ENCODE measurements at places on chromosomes 1 and 21.

GRCh38 chr21:43194303-43195120 lies 25.7 kb downstream of the CRYAA start:
- DNase-seq, result no peak

- peak; percentile 94 for DNase-seq
Measured at GRCh38 chr1:10962483-10962882, 50.0 kb upstream of the TARDBP start.

DNA sequence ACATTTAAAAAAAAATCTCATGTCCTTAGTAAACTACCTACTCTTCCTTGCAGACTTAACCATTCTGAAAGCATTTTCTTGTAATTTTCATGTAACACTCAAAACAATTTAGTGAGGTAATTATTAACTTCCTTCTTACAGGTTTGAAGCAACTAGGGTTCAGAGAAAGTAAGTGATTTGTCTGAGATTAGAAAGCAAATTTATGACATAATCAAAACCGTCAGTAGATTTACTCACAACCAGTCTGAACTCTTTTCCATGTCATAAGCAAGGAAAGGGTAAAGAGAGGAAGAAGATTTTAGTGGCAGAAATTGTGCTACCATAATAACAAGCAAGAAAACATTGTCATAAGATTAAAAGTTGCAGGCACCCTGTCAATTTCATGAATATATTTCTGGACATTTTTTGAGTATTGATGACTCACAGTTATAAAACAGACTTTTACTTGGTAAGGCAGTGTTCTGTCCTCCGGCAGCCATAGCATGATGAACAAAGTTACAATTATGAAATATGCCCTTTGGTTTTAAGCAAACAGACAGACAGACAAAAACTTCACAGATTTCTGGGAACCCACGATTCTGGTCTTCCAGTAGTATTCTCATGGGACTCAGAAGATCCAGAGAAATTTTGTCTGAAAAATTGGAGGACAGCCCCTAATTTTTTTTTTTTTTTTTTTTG lies 707.2 kb downstream of the RWDD3 start:
- no peak for DNase-seq

DNA sequence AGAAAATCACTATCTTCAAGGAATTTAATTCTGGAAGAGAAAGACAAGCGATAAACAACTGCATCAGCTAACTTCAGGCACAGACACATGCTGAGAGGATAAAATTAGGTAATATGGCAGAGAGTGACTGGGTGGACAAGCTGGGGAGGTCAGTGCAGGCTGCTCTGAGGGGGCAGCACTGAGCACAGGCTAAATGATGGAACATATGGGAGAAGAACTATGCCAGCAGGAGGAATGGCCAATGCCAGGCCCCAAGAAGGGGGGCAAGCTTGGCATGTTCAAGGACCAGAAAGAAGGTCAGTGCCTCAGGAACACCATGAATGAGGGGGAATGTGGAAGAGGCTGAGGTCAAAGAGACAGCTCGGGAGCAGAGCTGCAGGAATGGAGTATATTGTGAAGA lies 190.7 kb upstream of the MAP1LC3C start:
- no peak for DNase-seq

DNA sequence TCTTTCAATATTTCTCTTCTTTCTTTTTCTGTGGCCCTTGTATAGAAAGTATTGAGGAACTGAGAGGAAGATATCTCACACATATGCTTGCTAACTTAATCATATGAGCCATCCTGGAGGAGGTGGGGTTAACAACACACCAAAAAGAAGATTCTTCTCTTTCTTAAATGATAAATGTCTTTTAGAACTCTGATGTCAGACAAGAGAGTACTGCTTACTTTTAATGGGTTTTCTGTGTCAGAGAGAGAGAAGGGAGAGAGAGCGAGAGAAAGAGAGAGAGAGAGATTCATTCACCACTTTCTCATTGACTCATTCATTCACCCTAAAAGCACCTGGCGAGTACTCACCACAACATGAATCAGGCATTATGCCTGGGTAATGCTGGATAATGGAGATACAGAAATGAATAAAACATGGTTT lies 250.3 kb upstream of the SGIP1 start:
- no peak for DNase-seq

DNA sequence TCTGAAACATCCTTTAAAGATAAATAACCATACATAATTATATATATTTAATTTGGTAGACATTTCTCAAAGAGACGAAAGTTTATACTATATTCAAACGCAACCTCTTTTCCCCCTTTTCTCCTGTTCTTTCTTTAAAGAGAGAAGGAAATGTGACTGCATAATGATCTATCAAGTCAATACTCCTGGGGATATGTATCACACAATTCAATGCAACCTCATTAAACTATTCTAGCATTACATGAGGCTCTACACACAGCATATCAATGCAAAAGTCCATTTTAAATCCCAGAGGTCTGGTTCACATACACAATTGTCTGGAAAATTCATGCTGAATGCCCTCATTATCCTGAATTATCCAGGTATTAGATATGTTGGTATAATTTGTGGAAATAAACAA lies 330.7 kb downstream of the LMX1A start:
- DNase-seq, result no peak

- DNase-seq, result no peak
Measured at GRCh38 chr1:77350012-77350770, 68.4 kb downstream of the AK5 start.

GRCh38 chr1:167416506-167416905 lies 101.8 kb downstream of the CD247 start:
- no peak for DNase-seq

DNA sequence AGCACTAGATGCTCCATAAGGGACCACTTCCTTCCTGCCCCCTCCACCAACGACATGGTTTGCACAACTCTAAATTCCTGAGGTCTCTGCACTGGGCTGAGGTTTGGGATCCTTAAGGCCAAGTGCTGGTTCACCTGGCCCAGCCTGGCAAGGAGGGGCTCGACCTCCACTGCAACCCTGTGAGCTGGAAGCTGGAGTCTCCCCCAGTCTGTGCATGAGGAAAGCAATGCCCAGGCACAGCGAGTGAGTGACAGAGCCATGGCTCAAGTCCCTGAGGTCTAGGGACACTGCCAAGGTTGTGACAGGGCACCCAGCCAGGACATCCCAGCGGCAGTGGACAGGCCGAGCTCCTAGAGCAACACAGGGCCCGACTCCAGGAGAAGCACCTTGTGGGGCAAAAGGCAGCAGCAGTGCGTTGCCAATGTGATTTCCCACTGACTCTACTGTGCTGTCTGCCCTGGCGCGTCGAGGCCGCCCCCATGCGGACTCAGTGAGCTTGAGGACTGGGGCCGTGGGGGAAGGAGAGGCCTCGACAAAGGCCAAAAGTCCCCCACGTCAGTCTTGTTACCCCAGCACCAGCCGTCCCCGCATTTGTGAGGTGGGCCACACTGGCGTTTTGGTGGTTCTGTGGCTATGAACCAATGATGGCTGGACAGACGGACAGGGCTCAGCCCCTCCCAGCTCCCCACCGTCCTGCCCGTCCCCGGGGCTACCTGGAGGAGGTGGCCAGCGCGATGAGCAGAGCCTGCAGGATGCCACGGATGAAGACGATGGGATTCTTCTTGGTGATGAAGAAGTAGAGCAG lies 30.0 kb downstream of the PODN start:
- no peak for DNase-seq

DNA sequence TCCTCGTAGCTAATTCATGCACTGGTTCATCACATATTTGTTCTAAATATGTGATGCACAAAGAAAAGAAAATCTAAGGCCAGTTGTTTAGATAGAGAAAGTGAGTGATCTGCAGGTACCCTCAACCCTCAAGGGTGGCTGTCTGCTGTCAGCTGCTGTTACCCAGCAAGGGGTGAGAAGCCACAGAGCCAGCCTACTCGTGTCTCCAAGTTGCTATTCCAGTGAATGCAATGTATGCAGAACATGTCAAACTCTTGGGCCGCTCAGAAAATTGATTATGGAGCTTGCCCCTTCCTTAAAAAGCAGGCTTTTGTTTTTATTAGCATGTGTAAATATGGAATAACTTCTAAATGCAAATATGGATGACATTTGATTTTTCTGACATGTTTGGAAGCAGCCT lies 336.3 kb upstream of the ST6GALNAC5 start:
- DNase-seq, result no peak

DNA sequence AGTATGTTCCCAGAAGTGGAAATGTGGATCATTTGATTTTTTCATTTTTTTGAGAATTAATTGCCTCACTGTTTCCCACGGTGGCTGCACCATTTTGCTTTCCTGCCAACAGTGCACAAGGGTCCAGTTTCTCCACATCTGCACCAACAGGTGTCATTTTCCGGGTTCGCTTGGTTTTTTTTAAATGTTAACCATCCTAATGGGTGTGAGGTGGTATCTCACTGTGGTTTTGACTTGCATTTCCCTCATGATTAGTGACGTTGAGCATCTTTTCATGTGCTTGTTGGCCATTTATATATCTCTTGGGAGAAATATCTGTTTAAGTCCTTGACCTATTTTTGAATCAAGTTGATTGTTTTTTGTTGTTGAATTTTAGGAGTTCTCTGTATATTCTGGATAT lies 3.0 kb downstream of the COL6A2 start:
- DNase-seq, result no peak

GRCh38 chr1:185058110-185058509 lies 12.8 kb downstream of the RNF2 start:
- no peak for DNase-seq

DNA sequence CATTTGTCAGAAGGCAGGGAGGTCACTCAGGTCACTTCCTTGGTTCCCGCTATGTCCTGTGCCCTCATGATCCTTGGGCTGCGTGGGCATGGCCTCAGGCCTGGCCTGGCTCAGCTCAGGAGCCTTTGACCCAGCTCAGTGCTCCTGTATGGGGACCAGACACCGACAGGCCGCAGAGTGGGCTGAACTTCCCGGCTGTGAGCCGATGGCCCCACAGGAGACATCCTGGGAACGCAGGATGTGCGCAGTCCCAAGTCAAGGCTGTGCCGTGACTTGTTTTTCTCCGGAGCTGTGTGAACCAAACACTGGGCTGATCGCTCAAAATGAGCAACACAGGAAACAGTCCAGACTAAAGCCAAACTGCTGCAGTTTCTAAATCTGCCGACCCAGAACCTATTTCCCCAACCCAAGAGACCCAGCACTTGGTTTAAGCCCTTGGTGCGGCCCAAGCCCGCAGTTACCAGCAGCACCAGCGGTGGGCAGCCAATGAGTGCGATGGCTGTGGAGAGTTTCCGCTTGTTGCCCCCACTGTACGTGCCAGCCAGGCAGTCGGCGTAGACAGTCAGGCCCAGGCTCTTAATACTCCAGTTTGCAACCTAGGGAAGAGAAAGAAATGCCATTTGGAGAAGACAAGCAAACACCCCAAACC lies 92.3 kb upstream of the GCLM start:
- no peak for DNase-seq

- no peak for DNase-seq
Measured at GRCh38 chr1:94056996-94057395, 64.0 kb downstream of the ABCA4 start.

DNA sequence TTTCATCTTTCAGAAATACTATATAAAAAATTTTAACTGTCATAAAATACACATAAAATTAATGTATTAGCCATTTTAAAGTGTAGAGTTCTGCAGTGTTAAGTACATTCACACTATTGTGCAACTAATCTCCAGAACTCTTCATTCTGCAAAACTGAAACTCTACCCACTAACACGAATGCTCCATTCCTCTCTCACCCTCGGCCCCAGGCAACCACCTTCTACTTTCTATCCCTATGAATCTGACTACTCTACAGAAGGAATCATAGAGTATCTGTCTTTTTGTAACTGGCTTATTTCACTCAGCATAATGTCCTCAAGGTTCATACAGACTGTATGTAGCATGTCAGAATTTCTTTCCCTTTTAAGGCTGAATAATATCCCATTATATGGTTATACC lies 43.4 kb downstream of the LTN1 start:
- DNase-seq, result no peak

DNA sequence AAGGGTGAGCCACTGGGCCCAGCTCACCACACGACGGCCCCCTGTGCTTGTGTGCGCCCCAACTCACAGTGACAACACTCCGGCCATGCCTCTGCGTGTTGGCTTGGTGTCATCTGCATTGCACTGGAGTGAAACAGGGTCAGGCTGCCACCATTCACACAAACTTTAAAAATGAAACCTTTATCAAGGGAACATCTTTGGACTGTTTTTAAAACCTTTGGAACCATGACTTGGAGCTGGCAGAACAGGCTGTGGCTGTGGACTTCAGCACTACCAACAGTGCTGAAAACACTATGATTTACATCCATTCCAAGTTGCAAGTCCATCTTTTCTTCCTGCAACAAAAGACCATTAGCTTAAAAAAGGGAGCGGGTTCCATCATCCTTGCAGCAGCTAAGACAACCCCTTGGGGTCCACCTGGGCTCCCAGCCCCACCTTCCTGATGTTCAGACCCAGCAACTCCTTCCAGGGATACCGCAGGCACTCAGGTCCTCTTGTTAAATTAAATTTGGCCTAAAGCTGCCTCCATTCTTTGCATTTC lies 25.6 kb downstream of the POFUT2 start:
- DNase-seq, result no peak

- DNase-seq, result no peak
Measured at GRCh38 chr1:220031287-220031686, 15.0 kb downstream of the EPRS1 start.

- DNase-seq, result no peak
Measured at GRCh38 chr1:14824314-14824915, 225.9 kb downstream of the KAZN start.
